IMR-90 (cell line): ENCODE measurements at places on chromosomes 16 and 17. TPM values are rescaled to one million over a fixed set of nuclear protein-coding genes. Genes with fewer than 3 reads are reported as not detected.

The POLR3K gene
- total RNA-seq = 9.0 and 10.6 TPM in 2 replicates

The CBX2 gene
- total RNA-seq = 2.0 and 2.2 TPM in 2 replicates

GRCh38 chr17:82316651-82317393, 586 bp downstream of the CD7 start:
- no peaks in the 10 kb centered on the region for H3K36me3 ChIP-seq
- H3K4me1 ChIP-seq = no peaks in the 10 kb centered on the region
- no peak overlapping the region for H3K27ac ChIP-seq
- peaks cover 36% of the 10 kb centered on the region for H3K27me3 ChIP-seq
- DNase-seq = no peak

DNA sequence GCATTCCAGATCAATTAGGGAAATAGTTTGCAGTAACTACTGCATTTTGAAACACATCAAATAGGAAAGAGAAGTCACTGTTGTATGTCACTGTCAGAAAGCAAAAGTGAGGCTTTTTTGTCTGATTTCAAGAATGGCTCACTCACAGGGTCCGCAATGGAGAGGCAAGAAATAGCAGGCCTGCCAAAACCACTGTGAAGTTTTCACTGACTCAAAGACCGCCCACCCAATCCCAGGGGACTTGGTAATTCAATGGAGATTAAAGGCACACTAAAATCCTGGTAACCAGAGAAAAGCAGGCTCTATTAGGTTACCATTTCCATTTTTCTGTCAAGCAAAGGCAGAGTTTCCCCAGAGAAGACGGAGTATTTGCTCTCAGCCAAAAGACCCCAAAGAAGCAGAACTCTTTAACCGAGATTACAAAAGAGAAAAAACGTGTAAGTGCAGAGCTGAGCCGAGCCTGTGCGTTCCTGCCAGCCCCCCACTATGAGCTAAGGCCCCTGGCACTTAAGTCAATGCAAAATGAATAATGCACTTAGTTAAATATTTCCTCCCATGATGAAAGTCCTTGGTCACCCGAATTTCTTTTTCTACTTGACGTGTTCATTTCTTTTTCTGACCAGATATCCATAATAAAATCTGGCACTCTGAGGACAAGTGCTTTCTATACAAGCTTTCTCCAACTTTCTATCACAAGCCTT, 57.0 kb downstream of the FOXL1 start:
- peaks cover 2% of the 10 kb centered on the region for H3K27me3 ChIP-seq
- no peak overlapping the region for H3K4me3 ChIP-seq
- no peak for DNase-seq
- H3K4me1 ChIP-seq = no peaks in the 10 kb centered on the region
- no peak overlapping the region for H3K27ac ChIP-seq

GRCh38 chr17:42629411-42630009, 20.0 kb downstream of the TUBG1 start:
- H3K27ac ChIP-seq = no peak overlapping the region
- H3K36me3 ChIP-seq = no peaks in the 10 kb centered on the region
- DNase-seq = no peak
- peaks cover 8% of the 10 kb centered on the region for H3K27me3 ChIP-seq

DNA sequence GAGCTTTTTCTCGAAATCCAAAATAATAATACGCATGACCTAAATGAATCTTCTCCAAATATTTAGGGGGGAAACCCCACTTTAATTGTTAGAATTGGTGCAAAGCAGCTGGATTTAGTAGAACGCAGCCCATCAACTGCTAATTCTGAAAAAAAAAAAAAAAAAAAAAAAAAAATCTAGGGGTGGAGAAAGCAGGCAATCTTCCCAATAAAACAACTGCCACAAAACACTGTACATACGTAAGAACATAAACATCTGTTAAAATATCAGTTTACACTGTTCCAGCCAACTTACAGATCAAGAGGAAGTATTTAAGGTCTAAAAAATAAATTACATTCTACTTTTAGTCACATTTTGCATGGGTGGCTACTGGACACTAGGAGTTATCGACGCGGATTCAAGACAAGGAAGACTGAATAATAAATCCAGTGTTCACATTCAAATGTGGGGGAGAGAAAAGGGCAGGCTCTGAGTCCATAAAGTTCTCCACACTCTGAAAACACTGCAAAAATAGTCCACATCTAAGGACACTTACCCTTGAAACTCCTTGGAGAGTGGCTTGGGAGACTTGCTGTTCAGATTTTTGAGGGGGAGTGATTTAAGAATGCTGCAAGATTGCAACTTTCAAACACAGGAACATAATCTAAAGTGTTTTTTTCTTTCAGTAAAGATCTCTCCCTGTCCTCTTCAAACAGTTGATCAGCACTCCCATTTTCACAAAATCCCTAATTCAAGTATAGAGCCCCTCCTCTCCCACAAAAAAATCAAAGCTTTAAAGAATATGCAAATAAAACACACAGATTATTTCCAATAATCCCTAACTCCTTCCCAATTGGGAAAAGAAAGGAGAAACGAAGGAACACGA, 1.3 kb downstream of the APPBP2 start:
- peak overlapping the region; percentile 93 for H3K27ac ChIP-seq
- no peaks in the 10 kb centered on the region for H3K27me3 ChIP-seq
- DNase-seq = peak; percentile 37
- H3K36me3 ChIP-seq = peaks cover 3% of the 10 kb centered on the region
- peak overlapping the region; percentile 95 for H3K4me3 ChIP-seq
- peaks cover 6% of the 10 kb centered on the region; the same call in 1 of the 2 replicates for H3K4me1 ChIP-seq

GRCh38 chr16:67407788-67408452, 8.4 kb downstream of the ZDHHC1 start:
- no peak overlapping the region for H3K4me3 ChIP-seq
- no peaks in the 10 kb centered on the region for H3K36me3 ChIP-seq
- no peaks in the 10 kb centered on the region for H3K27me3 ChIP-seq
- no peak overlapping the region for H3K27ac ChIP-seq
- DNase-seq = no peak
